ENCODE measurements at places on chromosomes 1 and 21.
A peak's percentile ranks its signal among the peaks of the same experiment; 100 is the strongest.

GRCh38 chr1:2611031-2611501 lies 21.8 kb downstream of the MMEL1 start:
- peak; percentile 23 for DNase-seq

DNA sequence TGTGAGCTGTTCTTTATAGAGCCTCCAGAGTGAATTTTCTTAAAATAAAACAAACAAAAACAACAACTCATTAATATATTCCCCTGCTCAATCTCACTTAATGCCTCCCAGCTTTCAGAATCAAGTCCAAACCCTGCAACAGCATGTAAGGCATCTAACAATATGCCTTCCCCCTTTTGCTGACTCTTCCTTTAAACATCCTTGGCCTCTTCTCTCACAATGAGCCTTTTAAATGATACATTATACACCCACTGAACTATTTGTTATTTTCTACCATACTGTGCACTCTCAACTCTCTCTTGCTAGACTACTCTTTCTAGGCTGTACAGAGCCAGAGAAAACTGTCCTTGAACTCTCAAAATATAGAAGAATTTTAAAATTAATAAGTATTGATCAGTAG lies 115.2 kb upstream of the SNX7 start:
- no peak for DNase-seq

DNA sequence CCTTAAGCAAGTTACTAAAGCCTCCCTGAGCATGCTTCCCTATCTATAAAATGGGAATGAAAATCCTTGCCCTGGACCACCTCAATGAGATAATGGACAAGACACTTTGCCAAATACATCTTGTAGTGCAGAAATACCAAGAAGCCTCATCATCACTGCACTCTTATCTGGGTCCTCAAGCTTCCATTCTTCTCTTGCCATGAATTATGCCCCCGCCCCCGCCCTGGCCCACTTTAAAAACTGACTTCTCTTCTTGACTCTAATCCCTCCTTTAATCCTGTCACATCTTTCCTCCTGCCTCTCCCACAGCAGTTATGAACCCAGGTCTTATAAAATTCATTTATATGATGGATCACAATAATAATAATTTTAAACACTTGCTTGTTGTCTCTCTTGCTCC lies 14.8 kb downstream of the ARHGEF11 start:
- DNase-seq, result no peak

DNA sequence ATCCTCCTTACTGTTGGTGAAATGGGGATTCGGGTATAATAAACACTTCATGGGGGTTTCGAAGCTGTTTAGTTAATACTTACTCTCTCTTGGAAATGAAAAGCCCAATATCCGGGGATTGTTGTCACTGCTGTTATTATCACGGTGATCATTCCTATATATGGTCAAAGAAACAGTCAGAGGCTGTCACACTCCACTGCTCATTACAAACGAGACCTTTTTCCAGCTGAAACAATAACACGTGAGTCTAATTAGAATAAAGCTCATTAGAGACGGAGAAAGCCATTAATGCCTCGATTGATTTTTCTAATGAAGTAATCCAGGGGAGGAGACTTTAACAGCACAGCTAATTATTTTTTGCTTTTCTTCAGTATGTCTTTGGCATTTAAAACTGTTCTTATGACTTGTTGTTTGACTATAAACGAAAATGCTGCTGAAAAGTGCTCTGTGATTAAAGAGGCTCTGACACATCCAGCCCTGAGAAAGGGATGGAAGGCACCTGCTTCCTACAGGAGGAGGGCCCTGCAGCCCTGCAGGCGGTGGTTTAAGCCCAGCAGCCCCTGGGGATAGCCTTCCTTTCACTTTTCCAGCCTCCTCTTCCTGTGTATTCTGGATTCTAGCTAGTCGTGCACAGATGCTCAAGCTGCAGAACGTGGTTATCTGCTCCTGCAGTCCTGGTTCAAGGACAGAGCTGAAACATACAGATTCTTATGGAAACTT lies 143.6 kb downstream of the EDEM3 start:
- DNase-seq, result no peak

GRCh38 chr21:38315122-38315521 lies 58.3 kb downstream of the KCNJ15 start:
- DNase-seq, result no peak

- DNase-seq, result no peak
Measured at GRCh38 chr1:152777510-152778137, 2.7 kb downstream of the LCE1F start.

DNA sequence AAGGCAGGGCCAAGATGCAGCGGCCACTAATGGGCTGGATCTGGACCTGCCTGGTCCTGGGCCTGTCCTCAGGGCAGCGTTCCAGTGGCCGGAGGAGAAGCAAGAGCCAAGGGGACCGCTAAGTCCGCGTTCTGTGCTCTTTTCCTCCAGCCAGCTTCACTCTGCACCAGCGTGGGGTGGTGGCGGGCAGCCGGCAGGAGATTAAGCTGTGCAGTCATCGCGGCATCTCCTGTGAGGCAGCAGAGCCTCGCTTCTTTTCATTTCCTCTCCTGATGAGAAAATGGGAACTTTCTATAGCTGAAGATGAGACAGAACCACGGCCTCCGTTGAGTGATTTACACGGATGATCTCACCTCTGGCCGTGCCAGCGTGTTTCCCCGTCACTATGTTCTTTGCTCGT lies 43.4 kb downstream of the AJAP1 start:
- no peak for DNase-seq

GRCh38 chr1:159229896-159230295 lies 25.2 kb downstream of the ACKR1 start:
- no peak for DNase-seq

DNA sequence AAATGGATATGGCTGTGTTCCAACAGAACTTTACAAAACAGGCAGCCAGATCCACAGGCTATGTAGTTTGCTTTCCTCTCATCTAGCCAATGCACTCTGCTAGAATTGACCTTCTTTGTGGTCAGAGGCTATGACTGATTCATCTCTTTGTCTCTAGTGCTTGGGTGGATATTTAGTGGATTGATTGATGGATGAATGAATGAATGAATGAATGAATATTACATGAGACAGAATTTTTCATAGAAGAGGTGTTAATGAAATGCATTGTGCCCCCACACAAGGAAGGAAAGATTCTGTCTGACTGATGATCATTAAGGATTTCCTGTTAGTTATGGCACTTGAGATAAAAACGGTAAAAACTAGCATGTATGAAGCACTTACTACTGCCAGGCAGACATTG lies 50.5 kb upstream of the ZYG11A start:
- no peak for DNase-seq
